ENCODE measurements at places on chromosomes 3 and 15. TPM values are rescaled to one million over a fixed set of nuclear protein-coding genes. Genes with fewer than 3 reads are reported as not detected.
A peak's percentile ranks its signal among the peaks of the same experiment; 100 is the strongest.

- no peak for DNase-seq
Observed at GRCh38 chr3:14298442-14298841, 104.0 kb upstream of the SLC6A6 start.

The MCCC1 gene
- total RNA-seq = 17.9 TPM

The POPDC2 gene
- 1.4 TPM for total RNA-seq

DNA sequence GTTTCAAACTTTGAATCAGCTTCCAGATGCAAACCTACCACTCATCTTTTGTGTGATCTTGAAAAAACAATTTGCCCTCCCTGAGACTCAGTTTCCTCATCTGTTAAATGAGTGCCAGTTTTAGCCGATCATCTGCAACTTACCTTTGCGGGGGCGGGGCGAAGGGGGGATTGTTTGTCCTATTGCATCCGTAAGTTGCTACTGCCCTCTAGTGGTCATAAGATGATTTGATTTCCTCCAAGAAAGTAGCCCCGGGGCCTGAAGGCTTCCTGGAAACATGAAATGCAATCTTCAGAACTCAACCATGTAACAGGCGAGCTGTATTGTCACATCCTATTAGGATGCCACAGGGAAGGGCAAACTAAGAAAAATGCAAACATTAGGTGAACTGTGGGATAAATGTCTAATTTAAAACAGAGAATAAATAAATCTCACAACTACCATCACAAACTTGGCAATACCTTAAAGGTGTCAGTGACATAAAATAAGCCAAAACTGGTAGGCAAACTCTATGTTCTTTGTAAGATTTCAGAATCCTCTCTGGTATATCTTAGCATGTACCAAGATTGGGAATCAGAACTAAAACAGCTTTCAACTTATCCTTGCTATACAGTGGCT, 63.5 kb upstream of the CLDN18 start:
- DNase-seq = peak; percentile 60

The PLA2G4E gene
- 1.0 TPM for total RNA-seq

The XCR1 gene
- not detected for total RNA-seq
